HFFc6 (cell line): ENCODE measurements at places on chromosomes 13 and 19. TPM values are rescaled to one million over a fixed set of nuclear protein-coding genes. Genes with fewer than 3 reads are reported as not detected.

Gene UNC13A
- total RNA-seq, result 0.07 to 0.51 TPM (median 0.41 TPM) in 3 replicates

Gene PRDX2
- total RNA-seq, result 224 to 275 TPM (median 253 TPM) in 3 replicates

Gene LILRA1
- not detected in 2 replicates for total RNA-seq

Gene IRGC
- total RNA-seq, result not detected in 3 replicates

Gene PIP5K1C
- 73.8 and 92.7 TPM in 2 replicates for total RNA-seq

Gene PABPC3
- 0.22 to 0.36 TPM (median 0.28 TPM) in 3 replicates for total RNA-seq

Gene LILRA2
- not detected in 3 replicates for total RNA-seq

Gene BRME1
- total RNA-seq, result 0.27 to 1.1 TPM (median 0.61 TPM) in 3 replicates

Gene GNA15
- total RNA-seq, result not detected in 3 replicates

Gene RFPL4A
- not detected in 3 replicates for total RNA-seq

Gene RASIP1
- not detected in 3 replicates for total RNA-seq

- no peaks in the 10 kb centered on the region for H3K27me3 ChIP-seq
- no peaks in the 10 kb centered on the region for H3K4me1 ChIP-seq
- DNase-seq, result no peak
- no peak overlapping the region for H3K4me3 ChIP-seq
Measured at GRCh38 chr13:35561540-35561939, 85.1 kb upstream of the MAB21L1 start.

DNA sequence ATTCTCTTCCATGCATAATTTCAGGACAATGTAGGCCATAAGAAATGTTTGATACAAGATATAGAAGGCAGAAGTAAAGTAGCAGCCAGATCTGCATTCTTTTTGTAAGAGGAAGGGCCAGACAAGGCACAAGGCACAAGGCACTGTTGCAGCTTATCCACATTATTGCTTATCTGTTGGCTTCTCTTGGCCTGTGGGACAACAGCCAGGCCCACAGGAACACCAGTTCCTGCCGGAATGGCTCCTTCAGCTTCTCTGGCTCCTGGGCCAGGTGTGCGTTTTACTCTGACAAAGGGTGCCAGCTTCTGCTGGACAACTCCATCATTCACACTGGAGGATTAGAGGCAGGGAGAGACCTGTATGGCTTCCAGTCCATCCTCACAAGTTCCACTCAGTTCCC is 29.2 kb downstream of the GPR180 start:
- no peak overlapping the region for H3K27ac ChIP-seq
- no peak for DNase-seq
- H3K36me3 ChIP-seq, result peaks cover 29% of the 10 kb centered on the region
- H3K4me3 ChIP-seq, result no peak overlapping the region

GRCh38 chr13:85582890-85583289 is 216.3 kb downstream of the SLITRK6 start:
- H3K27me3 ChIP-seq, result peaks cover 3% of the 10 kb centered on the region
- peaks cover 26% of the 10 kb centered on the region for H3K4me1 ChIP-seq
- DNase-seq, result no peak
- no peak overlapping the region for H3K27ac ChIP-seq

DNA sequence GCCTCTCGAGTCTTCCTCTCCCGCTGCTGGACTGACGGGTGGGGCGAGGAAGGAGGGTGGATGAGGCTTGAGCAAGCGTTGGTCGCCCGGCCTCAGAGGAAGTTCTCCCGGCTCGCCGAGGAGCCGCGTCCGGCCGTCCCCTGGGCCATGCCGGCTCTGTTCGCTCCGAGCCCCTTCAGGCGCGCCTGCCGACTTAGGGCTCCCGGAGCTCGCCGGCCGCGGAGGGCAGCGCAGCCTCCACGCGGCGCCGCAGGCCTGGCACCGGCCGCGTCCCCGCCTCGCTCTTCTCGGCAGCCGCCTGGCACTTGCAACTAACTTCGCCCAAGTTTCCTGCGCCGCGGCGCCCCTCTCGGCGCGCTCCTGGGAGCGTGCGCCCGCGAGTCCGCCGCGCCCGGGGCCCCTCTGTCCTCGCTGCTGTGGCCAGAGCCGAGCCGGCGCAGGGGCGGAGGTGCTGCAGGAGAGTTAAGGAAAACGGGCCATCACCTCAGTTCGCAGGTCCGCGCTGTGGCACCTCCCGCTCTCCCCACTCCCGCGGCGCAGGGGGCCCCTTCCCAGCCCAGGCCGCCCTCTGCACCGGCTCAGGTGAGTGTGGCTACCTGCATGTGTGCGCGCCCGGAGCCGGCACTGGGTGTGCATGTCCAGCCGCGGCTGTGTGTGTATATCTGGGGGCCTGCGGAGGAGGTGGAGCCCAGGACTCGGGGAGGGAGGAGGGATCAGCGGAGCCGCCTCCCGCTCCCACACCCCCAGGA is 641 bp upstream of the SOX21 start:
- peaks cover 12% of the 10 kb centered on the region; the same call in 1 of the 2 replicates for H3K4me1 ChIP-seq
- no peak for DNase-seq
- peak overlapping the region; percentile 53; the same call in 1 of the 2 replicates for H3K4me3 ChIP-seq
- H3K27me3 ChIP-seq, result peaks cover 54% of the 10 kb centered on the region

DNA sequence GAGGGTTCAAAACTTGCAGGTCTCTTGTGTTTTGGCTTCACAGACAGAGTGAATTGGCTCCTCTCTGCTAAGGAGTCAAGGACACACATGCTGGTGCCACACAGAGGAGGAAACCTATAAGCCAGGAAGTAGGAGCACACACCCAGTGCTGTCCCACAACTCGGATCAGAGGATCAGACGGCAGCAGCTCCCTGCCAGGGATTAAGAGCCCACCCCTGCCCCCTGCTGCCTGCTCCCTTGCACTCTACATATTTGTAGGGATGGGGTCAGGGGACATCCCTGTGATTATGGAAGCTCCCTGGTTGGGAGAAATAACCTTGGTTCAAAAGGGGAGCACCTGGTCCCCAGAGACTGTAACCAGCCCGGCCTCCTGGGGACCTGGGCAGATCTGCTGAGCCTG is 77.5 kb upstream of the CLDN10 start:
- no peak overlapping the region for H3K4me3 ChIP-seq
- peaks cover 13% of the 10 kb centered on the region for H3K27me3 ChIP-seq
- no peak overlapping the region for H3K27ac ChIP-seq
- H3K36me3 ChIP-seq, result no peaks in the 10 kb centered on the region

- H3K4me1 ChIP-seq, result peaks cover 50% of the 10 kb centered on the region
- peak overlapping the region; percentile 93 for H3K4me3 ChIP-seq
- peaks cover 3% of the 10 kb centered on the region; the same call in 1 of the 2 replicates for H3K27me3 ChIP-seq
- H3K27ac ChIP-seq, result peak overlapping the region; percentile 77
- H3K36me3 ChIP-seq, result no peaks in the 10 kb centered on the region
Measured at GRCh38 chr13:36819739-36820090, 693 bp downstream of the RFXAP start.

GRCh38 chr13:96810104-96810503 is 184.2 kb downstream of the OXGR1 start:
- H3K27me3 ChIP-seq, result no peaks in the 10 kb centered on the region; the same call in 1 of the 2 replicates
- H3K36me3 ChIP-seq, result no peaks in the 10 kb centered on the region; the same call in 1 of the 2 replicates
- H3K27ac ChIP-seq, result no peak overlapping the region
- no peak for DNase-seq

DNA sequence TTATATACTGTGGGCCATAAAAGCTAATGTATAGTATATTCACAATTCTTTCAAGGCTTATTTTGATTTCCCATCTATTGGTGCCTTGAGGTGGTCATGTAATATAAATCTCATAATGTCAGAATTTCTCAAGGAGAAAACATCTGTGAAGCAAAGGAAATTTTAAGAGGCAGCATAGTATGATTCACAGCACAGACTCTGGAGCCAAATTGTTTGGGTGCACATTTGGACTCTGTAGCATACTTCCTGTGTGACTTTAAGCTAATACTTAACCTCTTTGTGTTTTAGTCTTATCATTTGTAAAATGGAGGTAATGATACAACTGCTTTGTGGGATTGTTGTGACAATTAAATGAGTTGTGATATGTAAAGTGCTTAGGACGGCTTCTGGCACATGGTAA is 67.6 kb downstream of the PIBF1 start:
- H3K4me3 ChIP-seq, result no peak overlapping the region
- H3K36me3 ChIP-seq, result peaks cover 21% of the 10 kb centered on the region; the same call in 1 of the 2 replicates
- no peak overlapping the region for H3K27ac ChIP-seq

GRCh38 chr13:79680485-79680884 is 199.5 kb downstream of the NDFIP2 start:
- peaks cover 26% of the 10 kb centered on the region for H3K4me1 ChIP-seq
- H3K27ac ChIP-seq, result no peak overlapping the region
- H3K27me3 ChIP-seq, result no peaks in the 10 kb centered on the region; the same call in 1 of the 2 replicates
- DNase-seq, result no peak
- H3K4me3 ChIP-seq, result no peak overlapping the region

- H3K27ac ChIP-seq, result peak overlapping the region; percentile 100
- peaks cover 42% of the 10 kb centered on the region for H3K36me3 ChIP-seq
- no peak for DNase-seq
- peak overlapping the region; percentile 100 for H3K4me3 ChIP-seq
- H3K4me1 ChIP-seq, result peaks cover 67% of the 10 kb centered on the region
Measured at GRCh38 chr19:55635856-55636440, 4.9 kb upstream of the ZNF580 start.

DNA sequence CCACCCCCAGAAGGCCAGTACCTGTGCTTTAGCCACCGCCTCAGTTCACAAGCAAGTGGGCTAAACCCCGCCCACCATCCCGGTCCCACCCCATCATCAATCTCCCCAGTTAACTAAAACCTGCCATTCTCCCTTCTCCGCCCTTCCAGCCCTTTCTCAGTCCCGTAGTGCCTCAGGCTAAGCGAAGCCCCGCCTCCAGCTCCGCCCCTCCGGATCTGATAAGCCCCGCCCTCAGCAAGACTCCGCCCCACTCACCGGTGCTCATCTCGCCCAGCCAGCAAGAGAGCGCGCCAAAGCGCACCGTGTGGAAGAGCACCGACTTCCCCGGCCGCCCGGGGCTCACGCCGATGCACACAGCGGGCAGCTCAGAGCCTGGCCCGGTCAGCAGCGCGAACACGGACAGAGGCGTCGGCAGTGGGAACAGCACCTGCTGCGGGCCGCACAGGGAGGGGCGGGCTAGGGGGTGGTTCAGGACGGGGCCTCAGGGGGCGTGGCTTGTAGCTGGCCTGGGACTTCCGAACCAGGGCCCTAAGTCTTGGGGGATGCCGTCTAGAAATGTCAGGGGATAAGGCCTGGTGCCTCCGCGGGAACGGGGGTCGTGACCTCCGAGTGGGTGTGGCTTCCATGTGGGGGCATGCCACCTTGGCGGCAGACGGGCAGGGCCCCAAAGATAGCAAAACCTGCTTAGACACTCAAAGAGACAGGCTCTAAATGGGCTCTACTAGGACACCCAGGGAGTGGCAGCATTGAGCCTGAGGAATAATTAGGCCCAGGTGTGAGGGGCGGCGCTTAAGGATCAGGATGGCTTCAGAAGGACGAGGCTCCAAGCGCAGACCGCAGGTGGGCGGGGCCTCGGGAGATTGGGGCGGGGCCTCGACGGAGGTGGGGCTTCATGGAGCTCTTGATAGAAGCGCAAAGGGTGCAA is 21.4 kb downstream of the MAP4K1 start:
- DNase-seq, result no peak
- H3K27ac ChIP-seq, result no peak overlapping the region
- H3K4me1 ChIP-seq, result no peaks in the 10 kb centered on the region
- no peak overlapping the region for H3K4me3 ChIP-seq

DNA sequence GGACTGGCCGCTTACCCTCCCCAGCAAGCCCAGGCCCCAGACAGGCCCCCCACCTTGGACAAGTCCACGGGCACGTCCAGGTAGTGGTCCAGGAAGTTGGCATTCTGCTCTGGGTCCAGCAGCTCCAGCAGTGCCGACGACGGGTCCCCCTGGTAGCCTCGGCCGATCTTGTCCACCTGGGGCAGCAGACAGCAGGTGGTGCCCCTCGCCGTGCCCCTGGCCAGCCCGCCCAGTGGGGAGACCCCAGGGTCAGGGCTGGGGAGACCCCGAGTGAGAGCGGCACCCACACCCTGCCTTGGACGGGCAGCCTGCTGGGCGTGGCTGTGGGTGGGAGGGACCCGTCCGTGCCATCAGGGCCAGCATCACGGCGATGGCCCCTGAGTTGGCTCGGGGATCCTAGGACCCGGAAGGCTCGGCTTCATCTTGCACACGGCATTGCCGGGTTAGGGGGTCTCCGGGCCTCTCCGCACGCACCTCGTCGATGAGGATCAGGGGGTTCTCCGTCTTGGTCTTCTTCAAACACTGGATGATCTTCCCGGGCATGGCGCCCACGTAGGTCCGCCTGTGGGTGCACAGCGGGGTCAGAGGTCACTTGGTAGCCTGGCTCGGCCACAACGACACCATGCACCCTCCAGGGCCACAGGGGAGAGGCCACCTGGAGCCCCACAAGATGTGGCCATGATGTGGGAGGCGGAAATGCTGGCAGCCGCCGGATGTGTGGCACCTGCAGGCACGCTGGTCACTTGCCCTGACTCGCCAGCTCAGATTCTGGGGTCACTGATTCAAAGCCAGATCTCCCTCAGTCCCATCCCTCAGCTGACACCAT is 6.3 kb downstream of the RPL36 start:
- H3K4me1 ChIP-seq, result peaks cover 10% of the 10 kb centered on the region; the same call in 1 of the 2 replicates
- H3K27me3 ChIP-seq, result peaks cover 23% of the 10 kb centered on the region
- peaks cover 24% of the 10 kb centered on the region; the same call in 1 of the 2 replicates for H3K36me3 ChIP-seq
- no peak overlapping the region for H3K4me3 ChIP-seq
- H3K27ac ChIP-seq, result 0 out of 2 replicates have a peak overlapping the region, but pooled peaks have one; percentile 25

GRCh38 chr19:38977445-38978325 is 2.1 kb upstream of the FBXO17 start:
- H3K4me1 ChIP-seq, result peaks cover 26% of the 10 kb centered on the region
- DNase-seq, result peak; percentile 36
- no peak overlapping the region for H3K4me3 ChIP-seq
- H3K36me3 ChIP-seq, result 0 out of 2 replicates have a peak, but pooled peaks cover 4% of the 10 kb centered on the region

DNA sequence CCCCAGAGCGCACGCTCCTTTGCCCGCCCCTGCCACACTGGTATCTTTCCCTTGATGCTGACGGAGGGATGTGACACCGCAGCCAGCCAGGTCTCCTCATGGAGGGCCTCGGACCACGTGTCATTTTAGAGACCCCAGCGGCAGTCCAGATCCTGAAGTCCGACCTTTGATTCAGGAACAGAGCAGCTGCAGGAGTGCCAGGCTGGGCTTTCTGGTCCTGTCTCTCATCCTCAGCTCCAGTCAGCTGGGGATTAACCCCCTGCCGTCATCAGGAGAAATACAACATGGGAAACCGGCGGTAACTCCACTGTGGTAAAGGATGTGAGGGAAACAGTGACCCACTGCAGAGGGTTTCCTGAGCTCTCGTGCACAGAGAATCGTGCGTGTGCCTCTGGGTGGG is 140.6 kb downstream of the SIPA1L3 start:
- no peak for DNase-seq
- H3K4me3 ChIP-seq, result no peak overlapping the region
- H3K4me1 ChIP-seq, result peaks cover 34% of the 10 kb centered on the region
- peaks cover 2% of the 10 kb centered on the region; the same call in 1 of the 2 replicates for H3K36me3 ChIP-seq

- H3K4me3 ChIP-seq, result no peak overlapping the region
- DNase-seq, result no peak
- peaks cover 7% of the 10 kb centered on the region for H3K4me1 ChIP-seq
- H3K27ac ChIP-seq, result no peak overlapping the region
- H3K36me3 ChIP-seq, result no peaks in the 10 kb centered on the region
Measured at GRCh38 chr13:95540888-95541287, 11.6 kb upstream of the CLDN10 start.

- H3K36me3 ChIP-seq, result 0 out of 2 replicates have a peak, but pooled peaks cover 5% of the 10 kb centered on the region
- peaks cover 12% of the 10 kb centered on the region for H3K4me1 ChIP-seq
- no peak overlapping the region for H3K4me3 ChIP-seq
- H3K27ac ChIP-seq, result no peak overlapping the region
Measured at GRCh38 chr19:46493236-46494145, 2.2 kb downstream of the PNMA8B start.

GRCh38 chr13:64223016-64223415 is 2807.4 kb upstream of the PCDH20 start:
- H3K27me3 ChIP-seq, result no peaks in the 10 kb centered on the region
- H3K27ac ChIP-seq, result no peak overlapping the region
- DNase-seq, result no peak
- peaks cover 11% of the 10 kb centered on the region; the same call in 1 of the 2 replicates for H3K4me1 ChIP-seq
